ENCODE measurements at places on chromosomes 4 and X.

DNA sequence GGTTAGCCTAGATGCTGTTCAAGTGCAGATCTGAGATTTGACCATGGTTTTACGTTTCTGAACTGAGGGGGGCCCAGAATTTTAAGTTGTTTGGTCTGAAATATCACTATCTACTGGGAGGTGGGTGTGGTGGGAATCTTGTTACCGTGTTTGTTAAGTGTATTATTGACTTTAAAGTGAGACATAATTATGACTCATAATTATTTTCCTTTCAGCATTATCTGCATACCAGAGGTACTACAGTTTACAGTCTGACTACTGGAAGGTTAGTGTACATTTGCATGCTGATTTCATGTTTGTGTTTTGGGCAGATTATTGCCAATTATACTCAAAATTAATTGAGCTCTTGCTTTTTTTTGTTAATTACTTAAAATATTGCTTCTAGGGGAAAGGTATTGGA, 101.5 kb downstream of the KDM6A start:
- no peak for DNase-seq

- DNase-seq: no peak
Measured at GRCh38 chr4:155592179-155592937, 74.3 kb upstream of the GUCY1A1 start.

DNA sequence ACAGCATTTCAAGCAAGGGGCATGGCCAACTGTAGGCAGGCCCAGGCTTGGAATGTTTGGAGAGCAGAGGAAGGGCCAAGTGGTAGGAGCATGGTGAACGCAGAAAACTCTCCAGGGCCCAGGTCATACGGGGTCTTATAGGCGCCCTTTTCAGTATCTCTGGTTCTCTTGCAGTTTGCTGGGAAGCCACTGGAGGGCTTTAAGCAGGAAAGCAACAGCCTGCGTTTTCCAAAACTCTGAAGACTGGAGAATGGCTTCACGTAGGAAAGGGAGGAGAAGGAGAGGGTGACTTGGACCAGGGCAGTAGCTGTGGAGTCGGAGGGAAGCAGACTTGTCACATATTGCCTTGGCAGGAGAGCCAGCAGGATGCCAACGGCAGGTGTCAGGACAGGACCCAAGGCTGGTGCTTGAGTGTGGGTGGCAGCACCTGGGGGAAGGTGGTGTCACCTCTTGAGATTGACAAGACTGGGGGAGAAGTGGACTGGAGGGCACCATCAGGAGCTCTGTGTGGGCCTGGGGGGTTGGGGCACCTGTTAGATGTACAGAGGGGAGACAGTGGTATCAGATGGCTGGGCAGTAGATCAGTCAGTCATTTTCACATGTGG, 21.9 kb downstream of the TKTL1 start:
- DNase-seq: no peak

DNA sequence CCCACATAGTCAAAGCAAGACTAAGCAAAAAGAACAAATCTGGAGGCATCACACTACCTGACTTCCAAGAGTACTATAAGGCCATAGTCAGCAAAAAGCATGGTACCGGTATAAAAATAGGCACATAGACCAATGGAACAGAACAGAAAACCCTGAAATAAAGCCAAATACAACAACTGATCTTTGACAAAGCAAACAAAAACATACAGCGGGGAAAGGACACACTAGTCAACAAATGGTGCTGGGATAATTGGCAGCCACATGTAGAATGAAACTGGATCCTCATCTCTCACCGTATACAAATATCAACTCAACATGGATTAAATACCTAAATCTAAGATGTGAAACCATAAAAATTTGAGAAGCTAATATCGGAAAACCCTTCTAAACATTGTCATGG, 819.3 kb upstream of the FRG1 start:
- no peak for DNase-seq

DNA sequence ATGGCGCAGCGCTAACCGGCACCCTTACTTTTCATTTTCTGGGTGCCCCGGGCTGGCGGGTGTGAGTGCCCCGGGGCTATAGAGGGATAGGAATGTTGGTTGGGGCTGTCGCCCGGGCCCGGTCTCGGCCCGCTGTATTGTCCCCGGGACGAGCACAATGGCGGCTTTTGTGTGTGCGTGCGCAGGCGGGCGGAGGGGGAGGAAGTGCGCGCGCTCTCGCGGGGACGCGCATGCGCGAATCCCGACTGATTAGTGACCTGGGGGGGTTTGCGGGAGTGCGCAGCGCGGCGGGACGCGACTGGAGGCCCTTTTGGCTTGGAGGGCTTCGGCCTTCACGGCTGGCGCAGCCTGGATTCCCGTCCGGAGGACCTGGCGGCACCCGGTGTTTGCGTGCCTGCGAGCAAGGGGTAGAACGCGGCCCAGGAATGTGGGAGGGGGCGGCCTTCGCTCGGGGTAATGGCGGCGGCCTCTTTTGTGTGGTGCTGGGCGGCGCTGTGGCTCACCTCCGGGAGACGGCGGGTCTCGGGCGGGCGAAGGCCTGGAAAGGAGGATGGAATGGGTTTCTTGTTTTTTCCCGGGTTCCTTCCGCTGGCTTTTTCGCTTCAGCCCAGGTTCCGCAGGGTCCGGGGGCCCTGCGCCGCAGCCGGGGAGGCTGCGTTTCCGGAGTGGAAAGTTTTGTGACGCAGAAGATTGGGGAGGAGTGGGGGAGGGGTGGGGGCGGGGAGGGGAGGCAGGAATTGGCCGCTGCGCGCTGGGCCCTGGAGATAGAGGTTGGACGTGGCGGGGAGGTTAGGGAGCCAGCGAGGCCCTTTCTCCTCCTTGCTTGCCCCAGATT, 618 bp downstream of the DDX3X start:
- DNase-seq: peak; percentile 32
